ENCODE measurements at places on chromosomes 1 and 21. TPM values are rescaled to one million over a fixed set of nuclear protein-coding genes. Genes with fewer than 3 reads are reported as not detected.

DNA sequence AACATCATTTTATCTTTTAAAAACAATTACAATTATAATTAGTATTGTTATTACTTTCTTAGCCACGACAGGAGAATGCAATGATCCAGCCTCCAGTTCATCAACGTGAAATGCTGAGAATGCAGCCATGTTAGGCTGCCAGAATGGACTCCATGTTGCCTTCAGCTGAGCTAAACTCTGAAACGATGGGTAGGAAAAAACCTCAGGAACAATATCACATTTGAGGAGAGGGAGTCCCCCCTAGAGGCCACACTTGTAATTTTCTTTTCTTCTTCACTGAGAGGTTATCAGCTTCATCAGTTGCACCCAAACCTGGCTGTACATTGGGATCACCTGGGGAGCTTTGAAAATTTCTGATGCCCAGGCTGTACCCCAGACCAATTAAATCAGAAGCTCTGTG, 34.6 kb upstream of the DNAH14 start:
- peaks cover 18% of the 10 kb centered on the region for H3K27me3 ChIP-seq
- no peaks in the 10 kb centered on the region for H3K36me3 ChIP-seq
- H3K27ac ChIP-seq, result no peak overlapping the region
- no peak overlapping the region for H3K4me3 ChIP-seq

Gene S100A12
- not detected for total RNA-seq

- H3K4me1 ChIP-seq, result no peaks in the 10 kb centered on the region
- DNase-seq, result no peak
- H3K36me3 ChIP-seq, result no peaks in the 10 kb centered on the region
- no peak overlapping the region for H3K27ac ChIP-seq
- peaks cover 91% of the 10 kb centered on the region for H3K27me3 ChIP-seq
- H3K4me3 ChIP-seq, result no peak overlapping the region
These were observed 77.6 kb upstream of the PGBD5 start for GRCh38 chr1:230503726-230504125.

Gene TMEM39B
- 7.7 TPM for total RNA-seq

- no peaks in the 10 kb centered on the region for H3K36me3 ChIP-seq
- H3K4me3 ChIP-seq, result no peak overlapping the region
- peaks cover 16% of the 10 kb centered on the region for H3K4me1 ChIP-seq
- H3K27me3 ChIP-seq, result no peaks in the 10 kb centered on the region
- DNase-seq, result peak; percentile 95
- 0 out of 2 replicates have a peak overlapping the region, but pooled peaks have one; percentile 18 for H3K27ac ChIP-seq
These were observed 20.7 kb upstream of the GJA5 start for GRCh38 chr1:147781056-147781471.

Gene NUDT17
- 2.4 TPM for total RNA-seq

DNA sequence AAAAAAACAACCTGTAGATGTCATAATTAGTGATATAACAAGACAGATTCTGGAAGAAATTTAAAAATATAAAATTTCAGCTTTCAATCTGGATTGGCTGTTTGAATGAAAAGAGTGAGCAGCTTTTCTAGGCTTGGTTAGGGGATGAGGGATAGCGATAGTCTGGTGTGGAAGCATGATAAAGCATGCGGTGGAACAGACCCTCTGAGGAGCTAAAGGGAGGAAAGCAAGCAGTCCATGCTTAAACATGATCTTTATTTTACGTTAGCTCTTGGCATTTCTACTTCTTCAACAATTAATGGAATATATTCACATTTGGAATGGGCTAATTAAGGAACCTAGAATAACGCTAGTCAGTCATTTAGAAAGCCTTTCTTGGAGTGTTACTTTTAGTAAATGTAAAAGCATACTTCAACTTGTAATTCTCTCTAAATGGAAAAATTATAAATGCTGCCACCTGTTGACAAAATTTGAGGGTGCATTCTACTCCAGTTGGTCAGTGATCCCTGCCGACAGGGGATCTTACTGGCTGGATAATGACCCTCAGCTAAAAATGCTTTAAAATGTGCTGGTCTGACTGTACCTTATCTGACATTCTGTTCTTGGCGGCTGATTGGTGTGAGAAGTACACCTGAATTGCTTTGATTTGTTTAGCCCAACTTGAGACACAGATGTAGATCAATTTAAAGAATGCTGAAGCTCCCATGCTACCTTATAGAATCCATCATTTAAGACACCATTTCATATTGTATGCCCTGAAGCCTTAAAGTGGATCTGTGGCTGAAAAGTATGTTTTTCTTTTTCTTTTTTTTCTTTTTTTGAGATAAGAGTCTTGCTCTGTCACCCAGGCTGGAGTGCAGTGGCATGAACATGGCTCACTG, 61.2 kb downstream of the AK4 start:
- H3K36me3 ChIP-seq, result no peaks in the 10 kb centered on the region
- no peaks in the 10 kb centered on the region for H3K4me1 ChIP-seq
- no peak overlapping the region for H3K27ac ChIP-seq
- H3K4me3 ChIP-seq, result no peak overlapping the region
- H3K27me3 ChIP-seq, result no peaks in the 10 kb centered on the region
- DNase-seq, result peak; percentile 70
